ENCODE measurements at places on chromosomes 11 and 22.

- no peak for DNase-seq
Observed at GRCh38 chr22:34579519-34579918, 486.4 kb upstream of the ISX start.

DNA sequence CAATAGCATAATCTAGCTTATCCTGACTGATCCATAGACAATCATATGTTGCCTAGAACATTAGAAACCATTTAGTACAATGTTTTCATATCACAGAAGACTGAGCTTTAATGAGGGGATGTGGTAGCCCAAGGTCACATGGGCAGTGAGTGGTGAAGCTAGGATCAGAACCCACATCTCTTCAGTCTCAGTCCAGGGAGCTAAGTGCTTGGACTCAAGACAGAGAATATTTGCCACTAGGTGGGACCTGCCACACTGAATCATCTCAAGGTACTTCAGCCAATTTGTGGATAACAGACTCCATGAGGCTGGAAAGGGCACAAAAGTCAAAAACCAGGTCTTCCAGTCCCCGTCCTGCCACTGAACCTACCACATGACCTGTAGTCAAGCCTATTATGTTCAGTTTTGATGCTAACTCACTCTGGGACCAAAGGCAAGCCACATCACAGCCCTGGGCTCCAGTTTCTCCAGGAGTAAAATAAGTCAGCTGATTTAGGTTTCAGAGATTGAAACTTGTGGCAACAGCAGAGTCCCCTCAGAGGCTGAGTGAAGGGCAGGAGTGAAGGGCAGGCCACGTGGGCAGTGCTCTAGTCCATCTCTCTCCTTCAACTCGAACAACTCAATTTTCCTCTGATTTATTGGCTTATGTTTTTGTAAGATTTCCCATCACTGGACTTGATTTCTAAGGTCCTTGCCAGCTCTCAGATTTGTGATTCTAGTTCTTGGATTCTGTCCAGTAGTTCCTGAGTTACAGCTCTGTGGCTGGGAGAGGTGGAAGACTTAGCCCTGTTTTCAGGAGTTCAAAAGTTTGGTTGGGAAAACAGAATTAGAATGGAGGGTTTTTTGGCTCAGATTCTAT lies 84.6 kb upstream of the PHOX2A start:
- peak; percentile 50 for DNase-seq

DNA sequence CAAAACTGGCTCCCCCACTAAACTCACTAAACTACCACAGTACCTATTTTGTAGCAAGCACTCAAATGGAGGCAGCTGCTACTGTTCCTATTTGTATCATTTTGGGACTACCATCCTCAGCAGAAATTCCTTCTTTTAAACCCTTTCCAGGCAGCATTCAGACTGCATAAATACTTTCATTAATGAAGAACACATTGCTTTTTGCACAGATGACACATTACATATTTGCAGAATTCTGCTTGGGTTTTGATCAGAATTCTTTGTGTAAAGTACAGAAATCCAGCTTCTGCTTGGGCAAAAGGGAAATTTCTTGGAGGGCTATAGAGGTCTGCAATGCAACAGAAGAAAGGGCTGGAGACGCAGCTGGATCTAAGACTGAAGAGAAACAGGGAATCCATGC lies 24.2 kb downstream of the RBX1 start:
- peak; percentile 4 for DNase-seq

DNA sequence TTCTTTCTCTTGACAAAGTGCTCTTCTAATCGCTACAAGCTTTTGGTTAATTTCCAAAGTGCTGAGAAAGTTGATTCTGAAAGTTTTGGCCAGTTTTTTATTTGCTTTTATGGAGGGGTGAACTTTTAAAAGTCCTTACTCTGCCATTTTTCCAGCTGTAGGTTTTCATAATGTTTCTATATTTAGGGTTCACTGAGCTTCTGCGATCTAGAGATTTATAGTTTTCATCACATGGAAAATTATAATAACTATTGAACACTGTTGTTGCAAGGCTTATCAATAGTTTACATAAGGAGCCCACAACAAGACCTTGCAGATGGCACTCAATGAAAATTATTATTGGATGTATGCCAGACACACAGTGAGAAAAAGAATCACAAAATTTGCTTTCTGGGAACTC lies 55.1 kb downstream of the DLG2 start:
- DNase-seq: no peak

- DNase-seq: no peak
Observed at GRCh38 chr22:25362883-25363240, 143.4 kb downstream of the CRYBB2 start.

DNA sequence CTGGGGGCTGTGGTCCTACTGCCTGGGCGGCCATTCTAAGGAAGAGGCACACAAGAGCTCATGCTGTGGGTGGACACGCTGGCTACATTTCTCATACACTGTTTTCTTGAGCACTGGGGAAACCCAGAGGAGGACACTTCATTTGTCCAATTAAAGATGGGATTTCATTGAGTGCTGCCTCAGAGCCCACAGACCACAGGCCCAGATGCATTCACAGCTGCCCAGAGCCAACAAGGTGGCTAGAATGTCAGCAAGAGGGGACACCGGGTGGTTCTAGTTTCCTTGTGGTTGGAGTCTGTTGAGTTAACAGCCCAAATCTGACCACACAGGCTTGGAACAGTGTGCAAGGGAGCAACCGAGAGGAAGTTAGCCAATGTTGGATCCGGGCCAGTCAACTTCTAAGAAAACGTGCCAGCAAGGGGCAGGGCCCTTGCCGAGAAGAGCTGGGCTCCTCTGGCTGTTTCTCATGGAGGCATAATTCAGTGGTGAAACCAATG lies 35.0 kb upstream of the SORL1 start:
- peak; percentile 93 for DNase-seq
